Testis (tissue), 5 donors: ENCODE measurements at places on chromosomes 16 and 17. TPM values are rescaled to one million over a fixed set of nuclear protein-coding genes. Genes with fewer than 3 reads are reported as not detected.
A peak's percentile ranks its signal among the peaks of the same experiment; 100 is the strongest.

- H3K4me3 ChIP-seq = no peak overlapping the region
- peaks cover 12% of the 10 kb centered on the region for H3K4me1 ChIP-seq
- no peak for DNase-seq
- no peaks in the 10 kb centered on the region for H3K27me3 ChIP-seq
- no peak overlapping the region for H3K27ac ChIP-seq
Observed at GRCh38 chr17:36597226-36597625, 4.2 kb upstream of the MRM1 start.

- H3K27me3 ChIP-seq = no peaks in the 10 kb centered on the region
- no peak overlapping the region for H3K27ac ChIP-seq
- DNase-seq = no peak
- H3K4me3 ChIP-seq = no peak overlapping the region
- peaks cover 31% of the 10 kb centered on the region for H3K4me1 ChIP-seq
- no peaks in the 10 kb centered on the region for H3K36me3 ChIP-seq
Observed at GRCh38 chr16:49641250-49641649, 214.7 kb downstream of the ZNF423 start.

DNA sequence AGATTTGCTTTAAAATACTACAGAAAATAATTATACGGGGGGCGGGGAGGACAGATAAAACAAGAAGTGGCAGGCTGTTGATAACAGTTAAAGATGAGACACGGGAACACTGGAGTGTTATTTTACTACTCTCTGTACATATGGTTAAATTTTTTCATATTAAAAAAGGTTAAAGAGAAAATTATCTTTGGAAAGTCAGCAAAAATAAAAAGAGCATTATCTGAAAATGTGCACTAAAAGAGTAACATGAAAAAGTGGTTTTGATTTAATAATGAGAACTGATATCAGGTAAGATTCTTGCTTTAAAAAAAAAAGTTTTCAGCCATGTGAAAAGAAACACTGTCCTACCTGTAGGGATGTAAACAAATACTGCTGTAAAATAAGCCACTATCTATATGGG lies 46.9 kb downstream of the ERN1 start:
- no peak overlapping the region for H3K27ac ChIP-seq
- DNase-seq = no peak
- H3K4me3 ChIP-seq = no peak overlapping the region

- H3K4me1 ChIP-seq = peaks cover 3% of the 10 kb centered on the region
- no peak overlapping the region for H3K27ac ChIP-seq
- no peak for DNase-seq
- no peak overlapping the region for H3K4me3 ChIP-seq
- H3K27me3 ChIP-seq = no peaks in the 10 kb centered on the region
Observed at GRCh38 chr17:74426551-74427047, 5.3 kb upstream of the GPRC5C start.

DNA sequence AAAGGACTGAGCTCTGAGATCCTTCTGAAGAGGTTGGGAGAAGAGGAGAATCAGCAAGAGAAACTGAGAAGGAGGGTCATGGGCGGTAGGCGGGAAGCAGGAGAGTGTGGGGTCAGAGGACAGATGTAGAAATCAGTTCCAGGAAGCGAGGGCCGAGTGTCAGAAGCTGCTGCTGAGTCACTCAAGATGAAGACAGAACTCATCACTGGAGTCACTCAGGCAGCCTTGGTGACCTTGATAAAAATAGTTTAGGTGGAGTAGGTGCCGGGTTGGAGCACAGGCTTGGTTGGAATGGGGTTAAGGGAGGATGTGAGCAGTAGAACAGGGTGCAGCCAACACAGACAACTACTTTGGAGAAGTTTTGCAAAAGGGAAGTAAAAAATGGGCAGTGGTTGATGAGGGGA lies 6.1 kb upstream of the ITGAM start:
- H3K27me3 ChIP-seq = no peaks in the 10 kb centered on the region
- H3K4me3 ChIP-seq = no peak overlapping the region
- DNase-seq = peak; percentile 39
- H3K27ac ChIP-seq = no peak overlapping the region

GRCh38 chr17:77378318-77379064 lies 237.7 kb downstream of the SEC14L1 start:
- H3K4me1 ChIP-seq = peaks cover 88% of the 10 kb centered on the region
- DNase-seq = no peak
- H3K27me3 ChIP-seq = no peaks in the 10 kb centered on the region
- no peak overlapping the region for H3K4me3 ChIP-seq
- no peaks in the 10 kb centered on the region for H3K36me3 ChIP-seq

The NTN3 gene
- not detected for polyA plus RNA-seq
